ENCODE measurements at places on chromosomes 2 and 18.

- DNase-seq: no peak
Observed at GRCh38 chr2:69993048-69993565, 31.7 kb upstream of the ASPRV1 start.

- no peak for DNase-seq
Observed at GRCh38 chr2:240151477-240152031, 11.1 kb upstream of the OTOS start.

GRCh38 chr2:167122389-167122788 lies 234.1 kb downstream of the XIRP2 start:
- no peak for DNase-seq

- DNase-seq: no peak
Observed at GRCh38 chr18:65230311-65230710, 520.5 kb upstream of the CDH7 start.
